ENCODE measurements at places on chromosomes 6 and 20. TPM values are rescaled to one million over a fixed set of nuclear protein-coding genes. Genes with fewer than 3 reads are reported as not detected.

GRCh38 chr20:8133851-8134451, 1.9 kb downstream of the PLCB1 start:
- no peak overlapping the region for H3K4me3 ChIP-seq
- DNase-seq: no peak
- H3K27ac ChIP-seq: no peak overlapping the region
- no peaks in the 10 kb centered on the region for H3K4me1 ChIP-seq

GRCh38 chr20:59703046-59703445, 98.7 kb downstream of the PHACTR3 start:
- no peaks in the 10 kb centered on the region for H3K4me1 ChIP-seq
- H3K4me3 ChIP-seq: no peak overlapping the region
- no peak for DNase-seq
- H3K27me3 ChIP-seq: peaks cover 68% of the 10 kb centered on the region
- H3K27ac ChIP-seq: no peak overlapping the region

- no peak for DNase-seq
- no peak overlapping the region for H3K27ac ChIP-seq
- H3K4me1 ChIP-seq: no peaks in the 10 kb centered on the region
- H3K36me3 ChIP-seq: no peaks in the 10 kb centered on the region
- no peaks in the 10 kb centered on the region for H3K27me3 ChIP-seq
- no peak overlapping the region for H3K4me3 ChIP-seq
Observed at GRCh38 chr6:4925580-4925979, 78.3 kb downstream of the RPP40 start.

DNA sequence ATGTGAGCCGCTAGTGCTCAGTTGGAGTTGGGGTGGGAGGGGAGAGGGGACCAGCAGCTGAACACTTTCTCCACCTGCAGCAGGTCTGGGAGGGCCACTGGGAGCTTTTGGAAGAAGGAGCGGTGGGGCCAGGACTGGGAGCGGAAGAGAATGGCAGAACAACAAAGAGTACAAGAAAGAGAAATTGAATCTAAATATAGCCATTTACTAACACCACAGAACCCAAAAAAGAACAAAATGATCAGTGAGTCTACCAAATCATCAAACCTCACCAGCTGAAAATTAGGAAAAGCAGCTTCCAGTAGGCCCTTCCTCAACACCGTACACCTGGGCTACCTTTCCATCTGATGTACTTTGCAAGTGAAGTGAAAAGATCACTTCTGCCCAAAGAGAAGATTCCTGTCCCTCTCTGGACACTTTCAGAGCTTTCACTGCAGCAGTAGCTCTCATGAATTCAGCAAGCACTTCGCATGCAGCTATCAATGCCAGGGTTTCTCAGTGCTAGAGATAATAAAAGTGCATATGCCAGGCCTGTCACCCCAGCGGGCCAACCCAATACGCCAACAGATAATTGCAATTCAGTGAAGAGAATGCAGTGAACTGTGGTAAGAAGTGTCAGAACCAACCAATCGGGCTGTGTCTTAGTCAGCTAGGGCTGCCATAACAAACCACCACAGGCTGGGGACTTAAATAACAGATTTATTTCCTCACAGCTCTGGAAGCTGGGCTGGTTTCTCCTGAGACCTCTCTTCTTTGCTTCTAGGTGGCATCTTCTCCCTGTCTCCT, 597 bp downstream of the LY86 start:
- H3K4me1 ChIP-seq: no peaks in the 10 kb centered on the region
- no peak for DNase-seq
- no peaks in the 10 kb centered on the region for H3K27me3 ChIP-seq
- H3K4me3 ChIP-seq: no peak overlapping the region
- no peak overlapping the region for H3K27ac ChIP-seq

- no peaks in the 10 kb centered on the region for H3K27me3 ChIP-seq
- no peaks in the 10 kb centered on the region for H3K36me3 ChIP-seq
- no peak overlapping the region for H3K4me3 ChIP-seq
- peak overlapping the region; percentile 73 for H3K27ac ChIP-seq
Observed at GRCh38 chr6:21753241-21754108, 159.9 kb downstream of the SOX4 start.

SMLR1 gene
- total RNA-seq: not detected

DAAM2 gene
- not detected for total RNA-seq

All from PC-9 (cell line).